Right ventricle myocardium superior (tissue), 1 donor: ENCODE measurements at places on chromosomes 16 and 17. TPM values are rescaled to one million over a fixed set of nuclear protein-coding genes. Genes with fewer than 3 reads are reported as not detected.

- no peak for DNase-seq
Measured at GRCh38 chr16:66972983-66973382, 11.9 kb downstream of the CES3 start.

- DNase-seq = no peak
Measured at GRCh38 chr17:68033636-68034451, 1.7 kb upstream of the KPNA2 start.

DNA sequence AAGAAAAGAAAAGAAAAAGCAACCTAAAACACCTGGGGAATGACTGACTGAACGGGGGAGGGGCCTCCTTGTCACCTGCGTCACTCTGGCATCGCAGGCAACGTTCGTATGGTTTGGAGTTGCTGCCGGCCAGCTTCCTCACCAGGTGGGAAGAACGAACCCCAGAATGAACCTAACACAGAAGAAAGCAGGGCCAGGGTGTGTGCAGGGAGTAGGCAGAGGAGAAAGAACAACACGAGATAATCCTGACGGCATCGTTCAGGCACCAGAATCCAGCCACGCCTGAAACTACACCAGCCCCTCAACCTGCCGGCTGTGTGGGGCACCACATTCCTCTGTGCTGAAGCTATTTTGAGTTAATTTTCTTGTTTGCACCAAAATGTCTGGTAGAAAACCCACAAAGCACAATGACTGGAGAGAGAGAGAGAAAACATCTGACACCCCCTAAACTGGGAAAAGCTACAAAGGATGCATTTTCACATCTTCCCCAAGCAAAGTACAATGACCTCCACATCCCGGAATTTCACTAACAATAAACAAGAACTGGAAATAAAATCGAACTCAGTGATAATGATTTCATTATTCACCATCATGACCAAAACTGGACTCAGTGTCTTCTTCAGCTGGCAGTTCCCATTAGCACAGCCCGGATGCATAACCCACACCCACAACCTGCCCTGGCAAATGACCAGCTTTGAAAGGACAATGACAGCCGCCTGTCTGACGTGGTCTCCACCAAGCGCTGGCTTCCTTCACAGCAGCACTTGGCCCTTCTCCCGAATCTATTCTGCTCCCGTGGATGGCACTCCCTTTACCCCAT, 23.6 kb downstream of the RAB40B start:
- DNase-seq = peak; percentile 26

The ENPP7 gene
- total RNA-seq = not detected

The PRPSAP2 gene
- 18.3 TPM for total RNA-seq
